ENCODE measurements at places on chromosomes 3 and 15. TPM values are rescaled to one million over a fixed set of nuclear protein-coding genes. Genes with fewer than 3 reads are reported as not detected.

DNA sequence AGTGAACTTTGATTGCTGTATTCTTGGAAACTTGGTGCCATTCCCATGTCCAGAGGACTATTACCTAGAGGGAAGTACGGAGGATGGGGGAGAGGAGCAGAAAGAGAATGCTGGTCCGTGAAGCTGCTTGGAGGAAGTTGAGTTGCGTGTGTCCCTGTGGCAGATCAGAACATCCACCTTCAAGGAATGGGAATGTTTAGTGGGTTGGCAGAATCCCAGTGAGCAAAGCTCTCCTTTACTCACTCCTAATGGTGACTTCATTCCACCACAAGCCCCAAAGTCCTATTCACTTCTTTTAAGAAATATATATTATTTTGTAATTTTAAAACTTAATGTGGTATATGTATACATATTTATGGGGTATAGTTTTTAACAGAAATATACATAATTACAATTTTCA lies 247.8 kb upstream of the FEZF2 start:
- DNase-seq = no peak
- no peaks in the 10 kb centered on the region for H3K36me3 ChIP-seq
- H3K4me3 ChIP-seq = no peak overlapping the region
- no peaks in the 10 kb centered on the region for H3K27me3 ChIP-seq
- H3K4me1 ChIP-seq = no peaks in the 10 kb centered on the region

- no peak overlapping the region for H3K4me3 ChIP-seq
- peaks cover 3% of the 10 kb centered on the region for H3K4me1 ChIP-seq
- H3K36me3 ChIP-seq = peaks cover 21% of the 10 kb centered on the region
- no peaks in the 10 kb centered on the region for H3K27me3 ChIP-seq
- DNase-seq = no peak
Measured at GRCh38 chr3:50254577-50255250, 14.2 kb upstream of the SEMA3B start.

- no peak overlapping the region for H3K4me3 ChIP-seq
- H3K4me1 ChIP-seq = no peaks in the 10 kb centered on the region
Measured at GRCh38 chr15:53670701-53671100, 88.8 kb downstream of the WDR72 start.

GRCh38 chr3:119809249-119810017 lies 27.5 kb downstream of the NR1I2 start:
- H3K36me3 ChIP-seq = no peaks in the 10 kb centered on the region
- no peaks in the 10 kb centered on the region for H3K27me3 ChIP-seq
- peaks cover 7% of the 10 kb centered on the region for H3K4me1 ChIP-seq
- H3K4me3 ChIP-seq = peak overlapping the region; percentile 61
- peak; percentile 48 for DNase-seq
- H3K27ac ChIP-seq = no peak overlapping the region

The WDR93 gene
- polyA plus RNA-seq = 1.2 TPM

DNA sequence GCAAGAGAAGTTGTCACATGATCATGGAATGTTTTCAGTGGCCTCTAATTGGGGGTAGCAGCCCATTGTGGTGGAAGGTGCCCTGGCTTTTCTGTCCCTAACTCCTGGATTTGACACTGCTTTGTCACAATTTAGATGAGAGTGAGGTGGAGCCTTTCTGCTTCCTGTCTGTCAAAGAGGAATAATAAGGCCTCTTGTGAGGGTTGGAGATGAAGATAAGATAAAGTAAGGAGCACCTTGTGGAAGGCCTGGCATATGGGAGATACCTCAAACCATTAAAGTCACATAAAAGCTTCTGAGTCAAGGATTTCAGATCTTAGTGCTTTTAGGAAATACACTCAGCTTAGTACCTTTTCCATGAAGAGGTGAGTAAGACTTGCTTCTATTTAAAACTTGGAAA lies 172.6 kb upstream of the FAM3D start:
- no peaks in the 10 kb centered on the region for H3K27me3 ChIP-seq
- DNase-seq = no peak
- no peak overlapping the region for H3K27ac ChIP-seq
- no peaks in the 10 kb centered on the region for H3K4me1 ChIP-seq

The GPR27 gene
- polyA plus RNA-seq = 5.5 TPM

The GNB4 gene
- 3.9 TPM for polyA plus RNA-seq

- H3K36me3 ChIP-seq = no peaks in the 10 kb centered on the region
- no peaks in the 10 kb centered on the region for H3K4me1 ChIP-seq
- H3K27ac ChIP-seq = no peak overlapping the region
- no peak overlapping the region for H3K4me3 ChIP-seq
- no peak for DNase-seq
Measured at GRCh38 chr15:101046826-101047225, 127.7 kb downstream of the LRRK1 start.

DNA sequence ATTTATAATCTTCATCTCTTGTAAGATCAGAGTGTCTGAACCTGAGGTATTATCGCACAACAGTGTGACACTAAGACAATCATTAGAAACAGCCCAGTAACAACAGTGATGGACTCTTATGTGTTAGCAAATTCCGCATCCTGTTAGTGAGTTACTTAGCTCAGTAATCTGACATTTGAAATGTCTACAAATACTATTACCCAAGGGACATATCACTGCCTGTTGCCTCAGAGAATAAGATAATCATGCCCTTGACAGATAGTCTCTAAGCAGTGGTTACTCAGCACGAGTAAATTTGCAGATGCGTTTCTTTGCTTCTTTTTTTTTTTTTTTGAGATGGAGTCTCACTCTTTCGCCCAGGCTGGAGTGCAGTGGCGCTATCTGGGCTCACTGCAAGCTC lies 13.4 kb upstream of the RTP1 start:
- H3K27me3 ChIP-seq = no peaks in the 10 kb centered on the region
- no peak overlapping the region for H3K27ac ChIP-seq
- H3K4me1 ChIP-seq = no peaks in the 10 kb centered on the region
- H3K4me3 ChIP-seq = no peak overlapping the region

- DNase-seq = no peak
- H3K4me3 ChIP-seq = no peak overlapping the region
- no peak overlapping the region for H3K27ac ChIP-seq
- H3K36me3 ChIP-seq = no peaks in the 10 kb centered on the region
- no peaks in the 10 kb centered on the region for H3K4me1 ChIP-seq
- H3K27me3 ChIP-seq = no peaks in the 10 kb centered on the region
Measured at GRCh38 chr3:187340578-187340977, 27.6 kb upstream of the RTP4 start.

DNA sequence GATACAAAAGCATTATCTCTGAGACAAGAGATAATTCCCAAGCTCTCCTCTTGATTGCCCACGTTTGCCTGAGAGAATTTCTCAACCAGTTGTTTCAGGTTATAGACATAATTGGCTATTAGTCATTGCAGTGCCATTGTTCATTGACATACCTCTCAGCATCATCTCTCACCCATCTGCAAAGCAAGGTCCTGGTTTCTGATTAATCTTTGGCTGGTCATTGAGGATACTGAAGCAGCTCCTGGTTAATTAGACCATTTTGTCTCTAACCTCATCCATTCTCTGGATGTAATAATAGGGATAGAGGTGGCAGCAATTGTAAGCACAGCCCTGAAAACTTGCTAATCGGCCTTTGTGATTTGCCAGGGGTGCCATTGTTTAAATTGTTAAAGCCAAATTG lies 104.2 kb downstream of the CNTN6 start:
- no peaks in the 10 kb centered on the region for H3K27me3 ChIP-seq
- H3K27ac ChIP-seq = no peak overlapping the region
- DNase-seq = no peak
- H3K4me1 ChIP-seq = no peaks in the 10 kb centered on the region

The TCF12 gene
- polyA plus RNA-seq = 16.3 TPM

The PAK6 gene
- polyA plus RNA-seq = 8.1 TPM

The GOLGA6A gene
- not detected for polyA plus RNA-seq

GRCh38 chr15:101394056-101394630 lies 95.4 kb downstream of the PCSK6 start:
- no peaks in the 10 kb centered on the region for H3K36me3 ChIP-seq
- no peaks in the 10 kb centered on the region for H3K4me1 ChIP-seq
- peak overlapping the region; percentile 41 for H3K4me3 ChIP-seq
- H3K27me3 ChIP-seq = no peaks in the 10 kb centered on the region
- peak; percentile 8 for DNase-seq

- no peak for DNase-seq
- H3K4me1 ChIP-seq = no peaks in the 10 kb centered on the region
- no peaks in the 10 kb centered on the region for H3K36me3 ChIP-seq
- no peak overlapping the region for H3K27ac ChIP-seq
- H3K4me3 ChIP-seq = no peak overlapping the region
Measured at GRCh38 chr3:55797084-55797483, 310.0 kb upstream of the WNT5A start.

The HACD3 gene
- polyA plus RNA-seq = 89.3 TPM

The DZIP3 gene
- 9.4 TPM for polyA plus RNA-seq

The PCLAF gene
- 1.3 TPM for polyA plus RNA-seq

DNA sequence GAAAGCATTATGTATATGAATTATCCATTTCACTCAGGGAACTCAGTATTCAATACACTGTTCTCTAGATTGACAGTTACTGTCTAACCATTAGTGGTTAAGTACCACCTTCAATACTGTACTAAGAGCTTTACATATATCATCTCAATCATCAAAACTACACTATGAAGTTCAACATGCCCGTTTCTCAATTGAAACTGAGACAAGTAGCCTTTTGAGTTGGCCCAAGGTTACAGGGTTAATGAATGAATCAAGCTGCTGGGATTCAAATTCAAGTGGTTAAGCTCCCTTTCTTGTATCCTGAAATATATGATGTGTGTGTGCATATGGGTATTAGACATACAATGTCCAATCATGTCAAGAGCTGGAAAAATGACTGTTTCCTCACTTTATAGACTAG lies 5.8 kb downstream of the TASOR start:
- H3K27ac ChIP-seq = no peak overlapping the region
- H3K4me3 ChIP-seq = no peak overlapping the region
- no peaks in the 10 kb centered on the region for H3K27me3 ChIP-seq
- DNase-seq = no peak
- no peaks in the 10 kb centered on the region for H3K36me3 ChIP-seq

DNA sequence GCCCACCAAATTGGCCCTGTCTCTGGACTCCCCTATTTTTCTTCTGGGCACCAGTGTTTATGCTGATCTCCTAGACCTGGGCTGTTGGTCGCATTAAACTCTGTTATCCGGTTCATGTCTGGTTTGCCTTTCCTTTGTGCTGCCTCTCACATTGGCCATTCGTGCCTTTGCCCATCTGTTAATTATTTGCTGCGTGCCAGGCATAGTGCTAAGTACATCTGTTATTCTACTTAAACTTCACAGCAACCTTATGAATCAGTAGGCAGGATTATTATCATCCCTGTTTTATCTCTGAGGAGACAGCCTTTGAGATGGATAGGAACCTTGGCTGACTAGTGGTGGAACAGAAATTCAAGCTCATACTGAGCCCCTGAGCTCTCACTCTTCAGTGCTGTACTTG lies 76.0 kb downstream of the THSD4 start:
- H3K27me3 ChIP-seq = no peaks in the 10 kb centered on the region
- DNase-seq = no peak
- H3K27ac ChIP-seq = no peak overlapping the region
- H3K4me1 ChIP-seq = no peaks in the 10 kb centered on the region
- no peak overlapping the region for H3K4me3 ChIP-seq

DNA sequence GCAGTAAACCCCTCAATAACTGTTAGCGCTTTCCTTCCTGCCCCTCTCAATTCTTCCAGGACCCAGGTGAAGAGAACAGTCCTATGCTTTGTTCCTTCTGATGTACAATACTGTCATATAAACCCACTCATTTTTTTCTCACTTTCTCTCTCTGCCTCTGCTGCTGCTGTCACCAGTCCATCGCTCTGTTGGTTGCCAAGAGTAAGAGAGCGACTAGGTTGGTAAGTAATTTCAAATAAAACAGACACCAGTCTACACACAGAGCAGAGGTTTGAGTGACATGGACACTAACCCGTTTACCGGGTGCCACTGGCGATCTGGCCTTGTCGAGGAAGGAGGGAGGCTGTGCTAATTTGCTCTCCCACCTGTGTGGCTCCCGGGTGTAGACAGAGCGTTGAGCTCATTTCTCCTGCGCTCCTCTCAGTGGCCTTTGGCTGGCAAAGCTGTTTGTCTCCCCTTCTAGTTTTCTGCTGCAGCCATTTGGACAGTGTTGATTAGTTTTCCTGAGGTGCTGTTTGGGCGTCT lies 215.4 kb downstream of the THSD4 start:
- no peaks in the 10 kb centered on the region for H3K27me3 ChIP-seq
- H3K36me3 ChIP-seq = no peaks in the 10 kb centered on the region
- no peak overlapping the region for H3K27ac ChIP-seq
- H3K4me1 ChIP-seq = peaks cover 32% of the 10 kb centered on the region
- no peak overlapping the region for H3K4me3 ChIP-seq
- no peak for DNase-seq

The RRP9 gene
- polyA plus RNA-seq = 17.8 TPM

DNA sequence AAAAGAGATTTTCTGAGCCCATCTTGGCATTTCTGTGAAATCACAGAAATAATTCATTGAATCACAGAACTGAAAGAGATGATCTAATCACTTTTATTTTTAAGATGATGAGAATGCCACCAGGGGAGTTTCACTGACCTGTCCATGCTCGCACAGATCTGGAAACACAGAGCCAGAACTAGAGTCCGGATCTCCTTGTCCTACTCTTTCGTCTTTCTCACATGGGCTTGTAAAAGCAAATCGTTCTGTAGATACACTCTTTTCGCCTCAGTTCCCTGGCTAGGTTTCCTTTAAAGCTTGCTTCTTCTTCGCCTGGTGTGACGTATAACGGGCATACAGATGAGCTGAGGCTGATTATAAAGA lies 122.5 kb upstream of the SPRED1 start:
- DNase-seq = no peak
- no peaks in the 10 kb centered on the region for H3K4me1 ChIP-seq
- H3K27me3 ChIP-seq = no peaks in the 10 kb centered on the region
- H3K36me3 ChIP-seq = no peaks in the 10 kb centered on the region
- peak overlapping the region; percentile 76 for H3K27ac ChIP-seq

DNA sequence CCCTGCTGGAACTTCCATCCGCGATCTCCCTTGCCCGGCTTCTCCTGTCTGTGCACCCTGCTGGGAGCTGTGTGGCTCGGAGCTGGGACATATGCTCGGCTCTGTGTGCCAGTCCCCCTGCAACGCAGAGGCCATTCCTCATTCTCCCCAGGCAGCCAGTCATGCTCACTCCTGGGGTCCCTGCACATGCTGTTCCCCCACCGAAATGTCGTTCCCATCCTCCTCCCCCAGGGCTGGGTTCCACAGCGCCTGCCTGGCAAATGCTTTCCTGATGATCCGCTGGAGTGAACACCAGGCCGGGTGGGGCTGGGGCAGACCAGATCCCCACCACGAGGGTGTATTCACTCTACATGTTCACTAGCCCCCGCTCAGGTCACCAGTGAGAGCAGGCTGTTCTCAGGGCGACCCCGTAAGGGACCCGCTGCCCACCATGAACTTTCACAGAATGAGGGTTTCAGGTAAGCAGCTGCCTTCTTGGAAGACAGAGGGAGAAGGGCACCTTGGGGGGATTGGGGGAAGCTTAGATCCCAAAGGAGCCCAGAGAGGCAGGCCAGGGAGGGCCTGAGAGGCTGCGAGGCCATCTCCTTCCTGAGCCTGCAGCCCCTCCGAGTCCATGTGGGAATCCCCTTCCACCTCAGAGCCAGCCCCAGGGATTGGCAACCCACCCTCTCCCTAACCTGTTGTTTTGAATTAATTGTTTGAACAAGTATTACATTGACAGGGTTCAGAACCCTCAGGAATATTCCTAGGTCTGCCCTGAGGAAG lies 88.7 kb upstream of the IQSEC1 start:
- no peak overlapping the region for H3K27ac ChIP-seq
- H3K4me3 ChIP-seq = no peak overlapping the region

GRCh38 chr3:185831195-185831594 lies 6.4 kb upstream of the IGF2BP2 start:
- no peak overlapping the region for H3K27ac ChIP-seq
- no peaks in the 10 kb centered on the region for H3K36me3 ChIP-seq
- H3K27me3 ChIP-seq = no peaks in the 10 kb centered on the region
- H3K4me3 ChIP-seq = no peak overlapping the region
- H3K4me1 ChIP-seq = no peaks in the 10 kb centered on the region
- no peak for DNase-seq
